T-helper 2 cell treated with Interferon-gamma antibody and Interleukin-4, amounts not matched to agents 5 μg/mL and 100 μg/mL, for 36 hours (primary cell): ENCODE measurements at places on chromosomes 13 and 19.

- no peaks in the 10 kb centered on the region for H3K36me3 ChIP-seq
- H3K4me3 ChIP-seq: no peak overlapping the region
- H3K4me1 ChIP-seq: no peaks in the 10 kb centered on the region
These were observed 121.7 kb downstream of the ZNF429 start for GRCh38 chr19:21626924-21627697.

GRCh38 chr19:2087621-2088100 lies 8.5 kb downstream of the MOB3A start:
- H3K27me3 ChIP-seq: peaks cover 2% of the 10 kb centered on the region
- peak overlapping the region; percentile 81 for H3K4me3 ChIP-seq
- peaks cover 65% of the 10 kb centered on the region for H3K36me3 ChIP-seq
- H3K27ac ChIP-seq: peak overlapping the region; percentile 95

- H3K36me3 ChIP-seq: no peaks in the 10 kb centered on the region
- no peak for DNase-seq
- no peaks in the 10 kb centered on the region for H3K27me3 ChIP-seq
- no peak overlapping the region for H3K27ac ChIP-seq
These were observed 272.8 kb downstream of the OLFM4 start for GRCh38 chr13:53301449-53301848.

DNA sequence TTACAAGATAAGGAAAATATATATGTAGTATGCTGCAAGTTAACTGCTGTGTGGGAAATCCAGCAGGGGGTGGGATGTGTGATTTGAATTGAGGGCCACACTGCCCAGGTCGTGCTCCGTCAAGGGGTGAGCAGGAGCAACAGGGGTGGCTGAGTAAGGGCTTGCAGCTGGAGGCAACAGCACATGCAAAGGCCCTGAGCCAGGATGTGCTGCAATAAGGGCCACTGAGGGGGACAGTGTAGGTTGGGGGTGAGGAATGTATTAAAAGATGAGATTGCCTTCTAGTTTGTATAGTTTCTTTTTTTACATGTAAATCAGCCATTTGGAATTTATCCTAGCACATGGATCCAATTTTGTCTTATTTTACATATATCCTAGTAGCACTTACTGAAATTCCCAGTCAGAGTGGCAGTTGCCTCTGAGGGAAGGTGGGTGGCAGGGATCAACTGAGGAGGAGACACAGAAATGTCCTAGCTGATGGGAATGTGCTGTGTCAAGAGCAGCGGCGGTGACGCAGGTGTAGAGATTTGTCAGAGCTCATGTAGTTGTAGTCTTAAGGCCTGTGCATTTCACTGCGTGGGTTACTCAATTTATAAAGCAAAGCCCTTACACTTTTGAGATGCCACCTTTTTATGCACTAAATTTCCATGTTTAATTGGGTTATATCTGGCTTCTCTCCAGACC lies 5.4 kb upstream of the RBM42 start:
- no peak overlapping the region for H3K4me3 ChIP-seq
- DNase-seq: no peak
- peaks cover 5% of the 10 kb centered on the region for H3K36me3 ChIP-seq
- H3K27ac ChIP-seq: no peak overlapping the region
- H3K4me1 ChIP-seq: peaks cover 2% of the 10 kb centered on the region

DNA sequence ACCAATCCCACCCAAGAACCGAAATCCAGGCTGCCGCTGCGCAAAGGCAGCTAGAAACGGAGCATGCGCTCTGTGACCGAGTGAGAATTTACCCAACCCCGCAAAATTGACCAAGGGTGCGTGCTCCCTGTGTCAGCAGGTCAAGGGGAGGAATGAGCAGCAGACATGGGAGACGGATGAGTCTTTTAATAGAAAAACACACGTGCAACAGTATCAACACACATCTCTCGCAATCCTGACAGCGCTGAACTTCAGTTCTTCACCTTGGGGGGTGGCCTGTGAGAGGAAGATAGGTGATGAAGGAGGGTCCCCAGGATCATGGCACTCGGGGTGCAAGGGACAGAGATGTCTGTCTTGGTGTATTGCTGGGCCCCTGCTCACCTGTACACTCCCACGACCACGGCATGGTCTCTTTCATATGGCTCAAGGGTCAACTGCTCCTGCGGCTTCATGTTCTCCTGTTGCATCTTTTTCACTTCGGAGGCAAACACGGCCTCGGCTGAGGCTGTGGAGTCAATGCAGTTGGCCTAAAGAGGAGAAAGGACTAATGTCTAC lies 402 bp upstream of the DYRK1B start:
- no peak for DNase-seq
- H3K27ac ChIP-seq: peak overlapping the region; percentile 94
- H3K27me3 ChIP-seq: no peaks in the 10 kb centered on the region
- peaks cover 20% of the 10 kb centered on the region for H3K4me1 ChIP-seq

GRCh38 chr13:72295153-72295552 lies 428.1 kb upstream of the DACH1 start:
- no peaks in the 10 kb centered on the region for H3K27me3 ChIP-seq
- no peak overlapping the region for H3K27ac ChIP-seq

DNA sequence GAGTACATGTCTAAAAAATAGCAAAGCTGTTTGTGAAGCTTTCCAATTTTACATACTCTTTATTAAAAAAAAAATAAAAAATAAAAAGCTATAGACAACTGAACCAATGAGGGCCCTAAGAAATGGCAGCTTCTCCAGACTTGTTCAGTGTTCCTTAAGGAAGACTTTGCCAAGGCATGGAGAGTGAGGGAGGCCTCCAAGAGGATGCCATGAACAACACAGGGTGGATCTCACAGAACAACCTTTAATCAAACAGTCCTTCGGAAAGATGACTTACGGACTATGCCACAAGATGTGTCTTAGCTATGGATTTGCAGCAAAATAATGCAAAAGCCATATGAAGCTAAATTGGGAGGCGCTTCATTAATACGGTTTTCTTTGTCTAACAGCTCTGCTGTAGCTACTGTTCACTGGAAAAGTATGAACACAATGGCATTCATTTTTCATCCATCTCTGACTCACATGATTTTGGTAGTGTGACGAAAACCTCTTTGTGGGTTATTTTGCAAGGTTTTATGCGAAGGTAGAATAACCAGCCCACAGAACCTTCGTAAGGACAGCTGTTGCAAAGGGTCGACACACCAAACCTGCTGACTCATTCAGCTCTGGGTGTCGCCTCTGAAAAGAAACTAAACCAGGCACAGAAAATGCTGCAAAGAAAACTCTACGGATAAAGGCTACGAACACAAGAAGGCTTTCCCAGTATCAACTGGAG lies 27.7 kb downstream of the EFNB2 start:
- no peaks in the 10 kb centered on the region for H3K36me3 ChIP-seq
- no peak for DNase-seq
- H3K27ac ChIP-seq: no peak overlapping the region
- H3K4me1 ChIP-seq: peaks cover 3% of the 10 kb centered on the region

GRCh38 chr19:53365899-53366493 lies 491 bp downstream of the ZNF525 start:
- peak overlapping the region; percentile 92 for H3K4me3 ChIP-seq
- peaks cover 9% of the 10 kb centered on the region for H3K4me1 ChIP-seq
- DNase-seq: no peak
- peaks cover 32% of the 10 kb centered on the region for H3K36me3 ChIP-seq
- no peaks in the 10 kb centered on the region for H3K27me3 ChIP-seq

- peaks cover 10% of the 10 kb centered on the region for H3K27me3 ChIP-seq
- H3K4me3 ChIP-seq: no peak overlapping the region
- no peak overlapping the region for H3K27ac ChIP-seq
These were observed 22.1 kb downstream of the EDNRB start for GRCh38 chr13:77896536-77896935.

GRCh38 chr13:43804461-43805070 lies 17.8 kb upstream of the ENOX1 start:
- no peak for DNase-seq
- H3K4me3 ChIP-seq: no peak overlapping the region
- H3K27ac ChIP-seq: no peak overlapping the region
- no peaks in the 10 kb centered on the region for H3K36me3 ChIP-seq

- H3K4me1 ChIP-seq: no peaks in the 10 kb centered on the region
- H3K27me3 ChIP-seq: peaks cover 20% of the 10 kb centered on the region
- H3K36me3 ChIP-seq: no peaks in the 10 kb centered on the region
- DNase-seq: no peak
- H3K27ac ChIP-seq: no peak overlapping the region
- H3K4me3 ChIP-seq: no peak overlapping the region
These were observed 85.7 kb upstream of the MBNL2 start for GRCh38 chr13:97136418-97136817.

DNA sequence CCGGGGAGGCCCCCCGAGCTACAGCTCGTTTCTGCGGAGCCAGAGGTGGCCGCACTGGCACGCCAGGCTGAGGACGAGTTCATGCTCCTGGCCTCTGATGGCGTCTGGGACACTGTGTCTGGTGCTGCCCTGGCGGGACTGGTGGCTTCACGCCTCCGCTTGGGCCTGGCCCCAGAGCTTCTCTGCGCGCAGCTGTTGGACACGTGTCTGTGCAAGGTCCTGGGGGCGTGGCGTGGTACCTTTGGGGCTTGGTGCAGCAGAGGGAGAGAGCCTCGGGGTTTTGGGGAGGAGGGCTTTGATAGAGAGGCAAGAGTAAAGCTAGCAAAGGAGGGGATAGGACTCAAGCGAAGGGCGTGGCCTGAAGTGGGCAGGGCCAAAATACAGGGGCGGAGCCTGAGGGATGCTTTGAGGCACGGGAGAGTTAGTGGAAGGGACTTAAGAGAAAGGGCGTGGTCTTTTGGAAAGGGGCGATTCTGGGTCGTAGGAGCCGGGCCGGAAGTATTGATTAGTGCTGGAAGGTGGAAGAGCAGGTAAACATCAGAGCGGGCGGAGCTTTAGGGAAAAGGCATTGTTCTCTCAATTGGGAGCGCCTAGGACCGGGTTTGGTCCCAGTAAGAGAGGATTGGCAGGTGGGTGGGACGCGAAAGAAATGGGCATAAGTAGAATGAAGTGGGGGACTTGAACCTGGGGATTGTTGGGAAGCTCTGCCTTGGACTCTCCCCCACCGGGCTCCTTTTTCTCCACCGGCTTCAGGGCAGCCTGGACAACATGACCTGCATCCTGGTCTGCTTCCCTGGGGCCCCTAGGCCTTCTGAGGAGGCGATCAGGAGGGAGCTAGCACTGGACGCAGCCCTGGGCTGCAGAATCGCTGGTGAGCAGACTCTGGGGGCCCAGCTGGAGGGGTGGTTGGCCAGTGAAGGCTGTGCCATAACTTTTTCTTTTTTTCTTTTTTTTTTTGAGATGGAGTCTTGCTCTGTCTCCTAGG lies 1.2 kb downstream of the PPM1N start:
- peaks cover 22% of the 10 kb centered on the region for H3K4me1 ChIP-seq
- peaks cover 6% of the 10 kb centered on the region for H3K36me3 ChIP-seq
- H3K27ac ChIP-seq: peak overlapping the region; percentile 43
- peak overlapping the region; percentile 47 for H3K4me3 ChIP-seq
- DNase-seq: peak; percentile 64

DNA sequence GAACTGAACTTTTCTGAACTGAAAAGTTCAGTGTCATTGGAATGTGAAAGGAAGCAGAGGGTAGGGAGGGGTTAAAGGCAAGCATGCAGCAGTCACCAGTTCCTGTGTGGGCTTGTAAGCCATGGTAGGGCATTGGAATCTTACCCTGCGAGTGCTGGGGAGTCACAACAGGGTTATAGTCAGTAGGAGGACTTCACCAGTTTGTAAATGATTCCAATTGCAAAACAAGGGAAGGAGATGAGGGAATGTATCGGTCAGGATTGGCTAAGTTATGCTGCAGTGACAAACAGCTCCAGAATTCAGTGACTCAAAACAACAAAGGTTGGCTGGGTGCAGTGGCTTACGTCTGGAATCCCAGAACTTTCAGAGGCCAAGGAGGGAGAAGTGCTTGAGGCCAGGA lies 12.8 kb downstream of the LYPD3 start:
- H3K27ac ChIP-seq: no peak overlapping the region
- H3K4me1 ChIP-seq: peaks cover 13% of the 10 kb centered on the region
- H3K4me3 ChIP-seq: no peak overlapping the region
- no peaks in the 10 kb centered on the region for H3K27me3 ChIP-seq
- no peak for DNase-seq
- H3K36me3 ChIP-seq: no peaks in the 10 kb centered on the region

- H3K27ac ChIP-seq: no peak overlapping the region
- H3K27me3 ChIP-seq: no peaks in the 10 kb centered on the region
- peaks cover 3% of the 10 kb centered on the region for H3K36me3 ChIP-seq
- DNase-seq: no peak
These were observed 7.3 kb downstream of the ADPRHL1 start for GRCh38 chr13:113445791-113446487.

- peaks cover 9% of the 10 kb centered on the region for H3K4me1 ChIP-seq
- H3K27me3 ChIP-seq: no peaks in the 10 kb centered on the region
- no peak overlapping the region for H3K27ac ChIP-seq
- no peak overlapping the region for H3K4me3 ChIP-seq
These were observed 184.6 kb downstream of the RGCC start for GRCh38 chr13:41641961-41642360.

- H3K27ac ChIP-seq: no peak overlapping the region
- DNase-seq: no peak
- H3K36me3 ChIP-seq: no peaks in the 10 kb centered on the region
These were observed 5.1 kb downstream of the CCL25 start for GRCh38 chr19:8057545-8058270.

DNA sequence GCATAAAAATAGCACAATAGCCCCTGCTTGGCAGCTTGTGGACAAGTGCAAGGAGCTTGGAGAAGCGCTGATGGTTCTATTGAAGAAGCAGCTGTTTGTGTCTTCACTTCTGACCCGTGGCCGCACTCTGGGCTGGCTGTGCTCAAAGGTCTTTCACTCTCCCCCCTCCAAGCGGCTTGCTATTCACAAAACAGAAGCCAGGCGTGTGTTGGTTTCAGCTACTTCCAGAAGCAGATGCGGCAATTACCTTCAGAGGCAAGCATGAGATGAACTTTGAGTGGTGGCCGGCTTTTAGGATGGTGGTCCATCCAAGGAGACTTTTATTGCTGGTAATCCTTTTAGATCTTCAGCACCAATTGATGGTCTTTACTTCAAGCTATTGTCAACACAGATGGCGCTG lies 188.5 kb upstream of the ARGLU1 start:
- no peak overlapping the region for H3K27ac ChIP-seq
- DNase-seq: no peak
- peaks cover 2% of the 10 kb centered on the region for H3K27me3 ChIP-seq
- H3K4me1 ChIP-seq: no peaks in the 10 kb centered on the region

GRCh38 chr13:61905054-61905453 lies 489.4 kb upstream of the PCDH20 start:
- H3K4me1 ChIP-seq: no peaks in the 10 kb centered on the region
- no peak overlapping the region for H3K4me3 ChIP-seq
- DNase-seq: no peak
- no peaks in the 10 kb centered on the region for H3K36me3 ChIP-seq
- no peaks in the 10 kb centered on the region for H3K27me3 ChIP-seq
- H3K27ac ChIP-seq: no peak overlapping the region

- peaks cover 5% of the 10 kb centered on the region for H3K4me1 ChIP-seq
- peaks cover 20% of the 10 kb centered on the region for H3K27me3 ChIP-seq
- H3K27ac ChIP-seq: no peak overlapping the region
- DNase-seq: no peak
- H3K36me3 ChIP-seq: no peaks in the 10 kb centered on the region
- H3K4me3 ChIP-seq: no peak overlapping the region
These were observed 1.6 kb downstream of the MEX3D start for GRCh38 chr19:1566392-1567115.

- H3K27me3 ChIP-seq: no peaks in the 10 kb centered on the region
- peaks cover 15% of the 10 kb centered on the region for H3K36me3 ChIP-seq
- no peak for DNase-seq
These were observed 67.8 kb upstream of the ZDHHC20 start for GRCh38 chr13:21526707-21527540.
